ENCODE measurements at places on chromosomes 7 and 10.
A peak's percentile ranks its signal among the peaks of the same experiment; 100 is the strongest.

DNA sequence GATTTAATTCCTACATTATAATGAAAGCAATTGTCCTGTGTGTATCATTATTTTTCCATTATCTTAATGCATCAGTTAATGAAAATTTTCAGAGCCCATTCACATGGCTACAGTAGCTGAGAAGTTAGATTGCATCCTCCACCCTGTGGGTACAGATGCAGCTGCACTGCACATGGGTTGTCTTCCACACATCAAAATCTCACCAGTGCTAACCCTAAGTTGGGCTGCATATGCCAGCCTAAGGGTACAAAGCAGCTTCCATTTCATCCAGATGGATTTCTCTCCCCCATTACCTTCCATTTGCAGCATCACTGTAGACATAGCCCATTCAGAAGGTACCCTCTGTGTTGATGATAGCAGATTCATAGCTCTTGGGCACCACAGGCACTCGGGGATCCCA is 74.7 kb upstream of the WDR11 start:
- DNase-seq = no peak

GRCh38 chr7:95925971-95926370 is 153.6 kb downstream of the DYNC1I1 start:
- DNase-seq = no peak

GRCh38 chr7:2974093-2974819 is 69.4 kb downstream of the CARD11 start:
- no peak for DNase-seq

- DNase-seq = no peak
These were observed 1.0 kb upstream of the HOXA11 start for GRCh38 chr7:27185854-27186667.

- DNase-seq = no peak
These were observed 1.1 kb downstream of the PLXDC2 start for GRCh38 chr10:19817231-19817933.

- peak; percentile 3 for DNase-seq
These were observed 38.1 kb downstream of the RASGEF1A start for GRCh38 chr10:43228783-43229207.

DNA sequence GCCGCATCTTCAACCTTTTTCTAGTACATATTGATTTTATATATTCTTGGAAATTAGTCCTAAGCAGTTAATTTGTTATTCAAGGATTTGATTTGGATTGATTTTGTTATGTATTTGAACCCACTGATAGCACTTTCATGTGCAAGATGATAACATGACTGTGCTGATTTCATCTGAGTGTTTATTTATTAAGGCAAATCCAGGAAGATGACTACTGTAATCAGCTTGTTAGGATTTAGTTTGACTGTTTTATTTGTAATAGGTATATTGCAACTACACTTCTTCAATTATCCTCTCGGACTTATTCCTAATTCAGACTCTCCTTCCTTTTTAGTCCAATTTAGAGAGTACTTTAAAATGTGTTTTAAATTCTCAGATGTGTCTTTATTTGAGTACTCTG is 75.1 kb upstream of the PRKG1 start:
- DNase-seq = no peak

- no peak for DNase-seq
These were observed 21.8 kb downstream of the STAM start for GRCh38 chr10:17665747-17666146.

DNA sequence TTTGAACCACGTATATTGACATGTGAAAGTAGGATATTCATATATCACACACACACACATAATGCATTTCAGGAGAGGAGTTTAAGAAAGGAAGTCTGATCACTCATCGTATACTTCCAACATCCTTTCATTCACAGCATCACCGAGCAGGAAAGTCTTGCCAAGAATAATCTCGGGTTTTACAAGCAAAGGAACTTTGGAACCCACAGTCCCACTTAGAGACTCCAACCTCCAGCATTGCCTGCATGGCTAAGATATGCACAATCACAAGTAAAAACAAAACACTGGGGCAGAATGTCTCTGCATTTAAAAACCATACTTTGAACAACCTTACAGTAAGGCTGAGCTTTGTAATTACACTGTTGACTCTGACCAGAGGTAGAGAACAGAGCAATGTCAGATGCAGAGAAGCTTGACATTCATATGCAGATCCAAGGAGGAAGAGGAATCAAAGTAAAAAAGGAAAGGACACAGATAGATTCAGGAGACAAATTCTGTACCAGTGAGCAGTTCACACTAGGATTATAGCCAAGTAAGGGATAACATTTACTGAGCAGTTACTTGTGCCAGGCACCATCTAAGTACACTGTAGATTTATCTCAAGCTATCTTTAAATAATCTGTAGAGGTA is 14.8 kb downstream of the THSD7A start:
- no peak for DNase-seq

- DNase-seq = no peak
These were observed 259.8 kb upstream of the MAGI2 start for GRCh38 chr7:79713276-79713675.

GRCh38 chr7:28373990-28374389 is 38.3 kb upstream of the CREB5 start:
- no peak for DNase-seq

DNA sequence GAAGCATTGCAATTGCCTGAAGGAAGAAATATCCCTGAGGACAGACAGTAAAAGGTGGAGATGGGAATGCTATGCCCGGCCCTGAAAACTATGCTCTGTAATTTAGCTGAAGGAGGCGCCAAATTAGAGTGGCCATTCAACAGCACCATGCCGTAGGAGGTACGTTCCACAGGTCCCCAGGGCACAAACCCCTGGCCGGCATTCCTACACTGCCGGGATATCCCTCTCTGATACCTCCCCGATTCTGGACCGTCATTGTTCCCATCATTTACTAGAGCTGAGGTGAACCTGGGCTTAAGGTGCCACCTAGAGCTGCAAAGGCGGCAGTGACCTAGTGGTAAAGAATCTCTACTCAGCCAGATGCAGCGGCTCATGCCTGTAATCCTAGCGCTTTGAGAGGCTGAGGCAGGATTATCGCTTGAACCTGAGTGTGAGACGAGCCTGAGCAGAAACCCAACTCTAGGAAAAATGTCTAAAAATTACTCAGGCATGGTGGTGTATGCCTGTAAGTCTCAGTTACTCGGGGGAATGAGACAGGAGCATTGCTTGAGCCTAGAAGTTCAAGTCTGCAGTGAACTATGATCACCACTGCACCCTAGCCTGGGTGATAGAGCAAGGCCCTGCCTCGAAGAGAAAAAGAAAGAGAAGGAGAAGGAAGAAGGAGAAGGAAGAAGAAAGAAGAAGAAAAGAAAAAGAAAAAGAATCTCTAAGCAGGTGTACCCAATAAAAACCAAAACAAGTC is 53.0 kb upstream of the TNKS2 start:
- no peak for DNase-seq

- no peak for DNase-seq
These were observed 58.0 kb downstream of the ANKIB1 start for GRCh38 chr7:92303761-92304160.

- no peak for DNase-seq
These were observed 376.9 kb upstream of the LRGUK start for GRCh38 chr7:133750287-133750686.

- DNase-seq = no peak
These were observed 571.0 kb downstream of the SH2D4B start for GRCh38 chr10:81108516-81109199.

- peak; percentile 86 for DNase-seq
These were observed 1.5 kb upstream of the GRIFIN start for GRCh38 chr7:2477447-2478398.

- DNase-seq = peak; percentile 64
These were observed 1.3 kb downstream of the ABCB1 start for GRCh38 chr7:87599336-87599735.

DNA sequence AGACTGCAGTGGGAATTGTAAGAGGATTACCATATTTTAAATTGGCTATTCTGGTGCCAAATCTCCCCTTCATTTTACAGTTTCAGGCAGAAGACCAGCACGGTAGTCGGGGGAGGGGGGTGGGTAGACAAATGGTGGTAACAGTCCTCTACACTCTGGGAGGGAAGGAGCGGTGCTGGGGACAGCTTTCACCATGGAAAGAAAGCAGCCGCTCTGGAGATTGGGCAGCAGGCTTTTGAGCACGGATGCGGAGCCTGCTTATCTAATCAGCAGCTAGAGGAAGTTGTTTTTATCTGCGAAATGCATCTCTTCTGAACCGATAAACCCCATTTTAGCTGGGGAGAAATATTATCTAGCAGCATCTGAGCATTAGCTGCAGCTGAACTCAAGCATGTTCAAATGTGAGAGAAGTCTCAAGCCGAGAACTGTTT is 28.7 kb downstream of the IKZF1 start:
- no peak for DNase-seq

- no peak for DNase-seq
These were observed 275.0 kb downstream of the PTEN start for GRCh38 chr10:88138319-88138848.

DNA sequence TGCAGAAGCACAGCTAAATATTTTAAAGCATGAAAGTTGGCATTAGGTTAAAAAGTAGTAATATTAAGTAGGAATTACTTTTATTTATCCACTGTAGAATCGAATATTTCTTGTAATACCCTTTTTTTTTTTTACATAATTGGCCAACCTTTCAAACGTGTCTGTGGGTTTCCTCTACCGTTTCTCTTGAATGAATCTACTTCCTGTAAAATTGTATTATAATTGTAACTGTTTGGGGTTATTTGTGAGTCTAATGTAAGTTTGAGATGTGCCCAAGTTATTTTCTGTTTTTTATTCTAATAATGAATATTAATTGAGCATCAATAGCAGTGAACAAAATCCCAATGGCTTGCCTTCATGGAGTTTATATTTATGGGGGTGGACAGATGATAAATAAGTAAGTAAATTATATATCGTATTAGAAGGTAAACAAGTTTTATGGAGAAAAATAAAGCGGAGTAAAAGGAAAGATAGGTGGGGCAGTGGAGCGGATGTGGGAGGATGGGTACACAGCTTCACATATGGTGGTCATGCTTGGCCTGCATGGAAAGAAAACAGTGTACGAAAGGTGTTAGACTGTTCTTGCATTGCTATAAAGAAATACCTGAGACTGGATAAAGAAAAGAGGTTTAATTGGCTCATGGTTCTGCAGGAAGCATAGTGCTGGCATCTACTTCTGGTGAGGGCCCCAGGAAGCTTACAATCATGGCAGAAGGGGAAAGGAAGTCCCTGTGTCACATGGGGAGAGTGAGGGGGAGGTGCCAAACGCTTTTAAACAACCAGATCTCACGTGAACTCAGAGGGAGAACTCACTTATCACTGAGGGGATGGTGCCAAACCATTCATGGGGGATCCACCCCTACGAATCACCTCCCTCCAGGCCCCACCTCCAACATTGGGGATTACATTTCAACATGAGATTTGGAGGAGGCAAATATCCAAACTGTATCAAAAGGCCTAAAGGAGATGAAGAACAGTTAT is 5.4 kb downstream of the TSPAN13 start:
- no peak for DNase-seq

- no peak for DNase-seq
These were observed 60.9 kb downstream of the TMEM270 start for GRCh38 chr7:73921623-73922528.

- DNase-seq = no peak
These were observed 899.1 kb upstream of the ZWINT start for GRCh38 chr10:57260175-57260574.

DNA sequence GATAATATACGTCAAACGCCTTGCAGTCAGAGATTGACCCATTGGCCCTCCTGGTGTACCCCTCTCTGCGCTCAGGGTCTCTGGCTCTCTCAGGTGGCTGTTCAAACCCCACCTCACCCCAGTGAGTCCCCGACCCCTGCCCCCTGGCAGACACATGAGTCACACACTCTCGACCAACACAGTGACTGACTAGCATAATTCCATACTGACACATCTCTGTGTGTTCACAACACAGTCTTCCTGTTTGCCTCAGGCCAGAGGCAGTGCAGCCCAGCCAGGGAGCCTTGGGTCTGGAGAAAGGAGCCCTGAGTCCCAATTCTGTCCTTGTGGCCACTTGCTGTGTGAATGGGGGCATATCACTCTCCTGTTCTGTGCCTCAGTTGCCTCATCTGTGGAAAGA is 40.1 kb downstream of the PALD1 start:
- DNase-seq = no peak

GRCh38 chr7:142033154-142033553 is 37.5 kb downstream of the MGAM start:
- no peak for DNase-seq

DNA sequence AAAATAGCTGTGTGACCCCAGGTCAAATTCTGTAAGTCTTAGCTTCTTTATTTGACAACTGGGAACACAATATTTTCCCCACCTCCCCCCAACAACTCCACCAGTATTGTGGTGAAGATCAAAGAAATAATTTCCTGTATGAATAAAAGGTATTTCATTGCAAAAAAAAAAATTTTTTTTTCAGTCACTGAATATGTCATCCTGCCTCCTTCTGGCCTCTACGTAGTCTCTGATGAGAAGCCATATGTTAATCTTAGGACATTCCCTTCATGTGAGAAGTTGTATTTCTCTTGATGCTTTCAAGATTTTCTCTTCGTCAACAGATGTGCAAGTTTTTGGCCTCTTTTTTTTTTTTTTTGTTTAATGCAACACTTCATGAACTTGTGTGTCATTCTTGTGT is 33.0 kb downstream of the ZNF33A start:
- no peak for DNase-seq

- no peak for DNase-seq
These were observed 126.0 kb upstream of the WNT16 start for GRCh38 chr7:121202834-121203233.

GRCh38 chr10:92470026-92470425 is 103.9 kb downstream of the IDE start:
- no peak for DNase-seq

DNA sequence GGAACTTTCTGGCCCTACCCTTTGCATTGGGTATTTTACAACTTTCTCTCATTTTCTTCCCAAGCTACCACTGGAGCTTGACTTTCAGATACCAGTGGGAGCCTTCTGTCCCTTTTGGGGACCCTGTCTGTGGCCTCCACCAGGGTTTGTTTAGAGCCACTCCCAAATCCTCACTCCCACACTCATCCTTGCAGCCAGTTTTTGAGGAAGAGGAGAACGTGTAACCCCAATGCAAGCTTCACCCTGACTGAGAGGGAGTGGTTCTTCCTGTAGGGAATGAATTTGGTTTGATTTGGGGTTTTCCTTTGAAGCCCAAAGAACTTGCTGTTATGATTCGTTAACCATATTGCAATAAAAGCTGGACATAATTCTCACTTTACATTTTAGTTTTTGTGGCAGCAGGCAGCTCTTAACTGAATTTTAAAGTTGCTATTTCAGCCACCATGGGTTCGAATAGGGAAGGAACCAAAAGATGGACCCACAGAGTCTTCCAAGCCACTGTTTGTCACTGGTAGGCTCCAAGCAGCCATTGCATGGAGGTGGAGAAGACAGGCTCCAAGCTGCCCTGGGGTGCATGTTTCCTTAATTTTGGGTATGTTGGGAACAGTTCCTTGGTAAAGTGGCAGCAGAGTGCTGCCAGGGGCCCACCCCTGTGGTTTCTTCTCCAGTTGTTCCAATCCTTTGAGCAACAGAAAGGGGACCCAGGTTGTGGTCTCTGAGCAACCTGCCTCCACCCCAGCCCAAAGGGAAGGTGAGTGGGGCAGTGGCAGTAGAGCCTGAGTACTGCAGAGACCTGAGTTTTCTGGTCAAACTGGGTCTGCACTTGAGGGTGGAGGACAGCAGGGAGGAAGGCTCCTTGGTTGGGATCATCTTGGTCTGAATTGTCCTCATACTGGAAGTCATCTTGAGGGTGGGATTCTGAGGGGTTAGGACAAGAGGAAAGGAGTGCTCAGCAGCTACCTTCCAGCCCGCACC is 5.1 kb downstream of the EVX1 start:
- DNase-seq = no peak
